ENCODE measurements at places on chromosomes 1 and 21.

DNA sequence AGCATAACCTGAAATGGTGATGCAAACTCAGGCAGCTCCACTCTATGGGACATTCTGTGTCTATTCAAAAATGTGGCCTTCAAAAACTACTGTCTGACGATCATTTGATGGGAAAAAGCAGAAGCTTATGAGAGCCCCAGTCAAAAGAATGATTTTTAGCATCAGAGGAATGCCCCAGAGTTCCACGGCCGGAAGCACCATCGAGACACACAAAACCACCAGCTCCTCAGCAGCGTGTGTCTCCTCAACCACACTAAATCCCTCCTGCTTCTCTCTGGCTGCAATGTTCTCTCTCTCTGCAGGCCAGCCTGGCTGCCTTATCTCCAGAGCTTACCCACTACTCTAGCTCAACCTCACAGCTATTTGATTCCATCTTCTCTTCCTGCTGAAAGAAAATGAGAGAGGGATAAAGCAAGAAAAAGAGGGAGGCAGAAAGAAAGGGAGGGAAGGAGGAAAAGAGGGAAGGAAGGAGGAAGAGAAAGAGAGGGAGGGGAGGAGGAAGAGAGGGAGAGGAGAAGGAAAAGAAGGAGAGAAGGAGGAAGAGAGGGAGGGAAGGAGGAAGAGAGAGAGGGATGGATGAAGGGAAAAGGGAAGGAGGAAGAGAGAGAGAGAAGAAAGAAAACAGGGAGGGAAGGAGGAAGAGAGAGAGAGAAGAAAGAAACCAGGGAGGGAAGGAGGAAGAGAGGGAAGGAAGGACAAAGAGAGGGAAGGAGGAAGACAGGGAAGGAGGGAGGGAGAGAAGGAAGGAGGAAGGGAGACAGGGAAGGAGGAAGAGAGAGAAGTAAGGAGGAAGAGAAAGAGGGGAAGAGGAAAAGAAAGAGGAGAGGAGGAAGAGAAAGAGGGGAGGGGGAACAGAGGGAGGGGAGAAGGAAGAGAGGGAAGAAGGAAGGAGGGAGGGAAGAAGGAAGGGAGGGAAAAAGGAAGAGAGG, 33.5 kb upstream of the LAPTM5 start:
- no peak for DNase-seq

DNA sequence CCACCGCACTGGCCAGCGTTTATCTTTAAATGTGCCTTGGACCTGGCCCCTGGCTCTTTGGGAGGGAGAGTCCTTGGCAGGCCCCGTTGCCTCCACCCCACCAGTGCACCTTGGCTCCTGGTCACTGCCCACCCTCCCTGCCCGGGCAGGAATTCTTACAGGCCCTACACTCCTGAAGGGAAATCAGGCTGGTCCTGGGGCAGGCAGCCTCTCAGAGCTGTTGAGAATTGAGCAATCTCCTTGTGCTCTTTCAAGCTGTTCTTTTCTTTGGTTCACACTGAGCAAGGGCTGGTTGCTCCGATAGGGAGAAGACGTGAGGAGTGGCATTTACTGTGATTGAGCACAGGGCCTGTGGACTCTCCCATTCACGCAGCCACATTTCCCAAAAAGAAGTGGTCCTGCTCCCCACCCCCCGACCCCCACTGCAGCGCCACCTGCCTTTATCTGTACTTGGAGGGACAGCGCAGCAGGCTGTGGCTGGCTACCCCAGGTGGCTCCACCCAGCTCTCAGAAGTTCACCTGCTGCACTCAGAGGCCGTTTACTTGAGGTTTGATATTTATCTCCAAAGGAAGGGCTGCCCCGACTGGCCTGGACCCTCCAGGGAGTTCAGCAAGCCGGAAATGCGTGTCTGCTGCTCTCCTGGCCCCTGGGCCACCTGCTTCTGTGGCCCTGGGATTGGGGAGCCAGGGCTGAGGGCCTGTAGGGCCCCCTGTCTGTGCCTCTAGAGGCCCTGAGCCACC, 47.8 kb downstream of the SKI start:
- no peak for DNase-seq

GRCh38 chr1:226344441-226345259, 35.7 kb upstream of the LIN9 start:
- no peak for DNase-seq

DNA sequence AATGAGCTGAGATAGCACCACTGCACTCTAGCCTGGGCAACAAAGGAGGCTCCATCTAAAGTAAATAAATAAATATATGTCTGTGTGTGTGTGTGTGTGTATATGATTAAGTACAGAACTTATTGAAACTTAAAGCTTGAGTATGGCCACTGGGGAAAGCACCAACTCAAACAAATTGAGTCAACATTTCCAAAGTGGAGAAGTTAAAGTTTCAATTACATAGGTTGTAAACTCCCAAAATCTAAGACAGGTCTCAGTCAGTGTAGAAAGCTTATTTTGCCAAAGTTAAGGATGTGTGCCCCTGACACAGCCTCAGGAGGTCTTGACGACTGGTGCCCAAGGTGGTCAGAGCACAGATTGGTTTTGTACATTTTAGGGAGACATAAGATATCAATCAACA, 458.9 kb upstream of the RGS18 start:
- no peak for DNase-seq

- no peak for DNase-seq
These were observed 1392.0 kb upstream of the PRMT6 start for GRCh38 chr1:105664495-105664894.

- peak; percentile 47 for DNase-seq
These were observed 631 bp upstream of the SPATC1L start for GRCh38 chr21:46184625-46185555.

Measured in activated CD8-positive, alpha-beta memory T cell treated with anti-CD3 and anti-CD28 coated beads for 4 hours (primary cell).